ENCODE measurements at places on chromosomes 7 and 10.
A peak's percentile ranks its signal among the peaks of the same experiment; 100 is the strongest.

DNA sequence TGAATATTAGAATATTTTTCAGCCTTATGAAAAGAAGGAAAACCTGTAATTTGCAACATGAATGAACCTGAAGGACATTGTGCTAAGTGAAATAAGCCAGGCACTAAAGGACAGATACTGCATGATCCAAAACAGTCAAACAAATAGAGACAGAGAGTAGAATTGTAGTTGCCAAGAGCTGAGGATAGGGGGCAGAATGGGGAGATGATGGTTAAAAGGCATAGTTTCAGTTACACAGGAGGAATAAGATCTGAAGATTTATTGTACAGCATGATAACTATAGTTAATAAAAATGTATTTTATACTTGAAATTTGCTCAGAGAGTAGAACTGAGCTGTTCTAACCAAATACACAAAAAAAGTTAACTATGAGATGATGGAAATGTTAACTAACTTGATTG is 149.0 kb upstream of the TMEM106B start:
- DNase-seq, result no peak

DNA sequence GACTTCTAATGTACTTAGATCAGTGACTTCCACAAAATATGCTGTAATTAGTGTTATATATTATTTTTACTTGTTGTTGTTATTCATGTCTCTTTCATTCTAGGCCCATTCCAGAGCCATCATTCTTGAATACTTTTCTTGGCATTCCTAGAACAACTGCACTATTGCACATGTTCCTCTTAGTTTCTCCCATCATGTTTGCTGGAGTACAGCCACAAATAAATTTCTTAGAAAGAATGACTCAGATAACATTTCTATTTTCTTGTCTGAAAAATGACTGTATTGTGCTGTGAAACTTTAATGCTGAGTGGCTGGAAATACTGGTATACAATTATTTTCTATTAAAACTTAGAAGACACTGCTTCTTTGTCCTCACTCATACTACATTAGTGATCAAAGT is 651.0 kb upstream of the STEAP1 start:
- no peak for DNase-seq

GRCh38 chr7:137985897-137986251 is 16.0 kb downstream of the CREB3L2 start:
- no peak for DNase-seq

DNA sequence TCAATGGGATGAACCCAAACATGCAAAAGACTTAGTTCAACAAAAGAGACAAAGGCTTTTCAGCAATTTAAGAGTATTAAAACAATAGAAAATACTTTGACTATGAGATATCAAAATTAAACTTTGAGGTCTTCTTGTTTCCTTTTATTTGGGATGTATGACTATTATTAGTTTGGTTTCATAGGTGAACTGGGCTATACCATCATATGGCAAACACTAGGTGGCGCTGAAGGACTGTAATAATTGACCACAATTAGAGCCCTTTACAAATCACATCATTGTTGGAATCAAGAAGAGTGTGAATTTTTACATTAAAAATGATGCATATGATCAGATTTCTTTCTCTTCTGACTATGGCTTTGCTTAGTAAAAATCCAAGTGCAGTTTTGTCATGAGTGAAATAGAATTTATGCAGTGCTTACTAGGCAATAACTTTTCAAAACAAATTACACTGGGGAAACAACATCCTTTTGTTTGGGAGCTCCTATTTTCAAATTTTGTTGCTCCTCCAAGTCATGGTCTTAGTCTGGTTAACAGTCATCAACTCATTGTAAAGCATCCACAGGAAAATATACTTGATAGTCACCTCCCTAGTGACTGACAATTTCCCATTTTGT is 14.7 kb upstream of the NXPH1 start:
- DNase-seq, result peak; percentile 58

DNA sequence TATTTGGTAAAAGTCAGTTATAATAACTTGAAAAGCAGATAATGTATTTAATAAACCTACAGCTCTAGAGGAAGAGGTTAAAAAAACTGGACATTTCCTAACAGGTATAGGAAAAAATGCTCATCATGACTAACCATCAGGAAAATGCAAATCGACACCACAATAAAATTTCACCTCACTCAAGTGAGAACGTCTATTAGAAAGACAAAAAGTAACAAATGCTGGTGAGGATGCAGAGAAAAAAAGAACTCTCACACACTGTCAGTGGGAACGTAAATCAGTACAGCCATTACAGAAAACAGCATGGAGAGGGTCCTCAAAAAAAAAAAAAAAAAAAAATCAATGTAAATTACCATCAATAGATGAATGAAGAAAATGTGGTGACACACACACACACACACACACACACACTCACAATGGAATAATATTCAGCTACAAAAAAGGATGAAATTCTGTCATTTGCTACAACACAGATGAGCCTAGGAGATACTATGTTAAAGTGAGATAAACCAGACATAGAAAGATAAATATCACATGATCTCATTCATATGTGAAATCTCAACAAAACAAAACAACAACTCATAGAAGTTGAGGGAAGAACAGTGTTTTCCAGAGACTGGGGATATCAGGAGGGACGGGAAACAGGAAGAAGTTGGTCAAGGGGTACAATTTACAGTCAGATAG is 20.1 kb downstream of the EPC1 start:
- DNase-seq, result no peak

GRCh38 chr10:28970231-28970630 is 292.9 kb downstream of the BAMBI start:
- DNase-seq, result no peak

DNA sequence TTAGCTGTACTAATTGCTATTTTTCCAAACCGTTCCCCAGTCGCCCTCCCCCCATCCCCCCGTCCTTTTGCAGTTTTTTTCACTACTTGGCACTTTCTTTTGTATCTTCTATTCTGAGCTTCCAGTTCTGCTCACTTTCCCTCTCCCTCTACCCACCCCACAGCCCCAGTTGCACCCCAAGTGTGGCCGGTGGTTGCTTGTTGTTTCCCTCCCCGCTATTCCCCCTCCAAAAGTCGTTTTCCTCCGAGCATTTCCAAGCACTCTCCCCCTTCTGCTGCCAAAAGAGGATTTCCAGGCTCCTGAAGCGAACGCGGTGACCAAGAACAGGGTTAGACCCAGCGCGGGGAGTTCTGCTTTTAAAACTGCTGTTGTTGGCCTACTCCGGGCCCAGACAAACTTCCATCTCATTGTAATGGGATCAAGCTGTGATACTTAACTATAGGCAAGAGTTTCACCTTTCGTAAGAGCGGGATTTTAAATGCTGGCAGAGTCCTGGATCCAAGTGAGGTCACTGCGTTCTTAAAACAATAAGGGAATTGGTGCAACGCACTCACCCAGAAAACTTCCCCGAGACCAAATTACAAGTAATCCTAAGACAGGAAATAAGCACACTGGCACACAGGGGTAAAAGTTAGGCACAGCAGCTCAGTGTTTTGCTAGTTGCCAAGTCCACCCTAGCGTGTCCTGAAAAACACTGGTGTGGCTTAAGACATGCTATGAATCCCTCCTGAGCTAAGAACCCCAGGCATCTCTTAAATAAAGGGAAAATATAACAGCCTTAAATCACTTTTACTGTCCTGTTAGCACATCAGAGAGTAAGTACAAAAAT is 1.5 kb upstream of the RGS10 start:
- no peak for DNase-seq

DNA sequence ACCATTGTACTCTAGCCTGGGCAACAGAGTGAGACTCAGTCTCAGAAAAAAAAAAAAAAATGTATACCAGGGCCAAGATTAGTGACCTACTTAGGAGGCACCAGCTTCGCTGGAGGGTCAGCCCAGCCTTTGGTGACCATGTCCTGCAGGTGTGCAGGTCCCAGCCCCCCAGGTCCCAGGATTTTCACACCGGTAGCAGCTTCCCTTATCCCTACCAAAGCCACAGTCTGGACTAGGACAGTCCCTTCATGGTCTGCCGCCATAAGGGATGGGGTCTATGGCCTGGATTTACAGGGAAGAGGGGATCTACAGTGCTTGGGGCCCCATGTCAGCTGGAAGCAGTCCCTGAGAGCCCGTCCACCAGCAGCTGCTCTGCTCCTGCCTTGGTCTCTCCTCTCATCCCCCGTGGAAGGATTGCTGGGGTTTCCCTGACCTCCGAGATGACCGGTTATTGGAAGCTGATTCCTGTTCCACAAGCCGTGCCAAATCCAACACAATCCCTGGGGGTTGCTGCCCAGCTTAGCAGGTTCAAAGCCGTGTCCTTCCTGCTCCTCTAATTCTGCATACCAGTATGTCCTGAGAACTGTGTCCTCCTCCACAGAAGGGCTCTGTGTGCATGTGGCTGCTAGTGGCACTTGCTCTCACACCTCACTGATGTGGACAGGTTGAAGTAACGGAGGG is 11.0 kb upstream of the NDUFB2 start:
- no peak for DNase-seq

DNA sequence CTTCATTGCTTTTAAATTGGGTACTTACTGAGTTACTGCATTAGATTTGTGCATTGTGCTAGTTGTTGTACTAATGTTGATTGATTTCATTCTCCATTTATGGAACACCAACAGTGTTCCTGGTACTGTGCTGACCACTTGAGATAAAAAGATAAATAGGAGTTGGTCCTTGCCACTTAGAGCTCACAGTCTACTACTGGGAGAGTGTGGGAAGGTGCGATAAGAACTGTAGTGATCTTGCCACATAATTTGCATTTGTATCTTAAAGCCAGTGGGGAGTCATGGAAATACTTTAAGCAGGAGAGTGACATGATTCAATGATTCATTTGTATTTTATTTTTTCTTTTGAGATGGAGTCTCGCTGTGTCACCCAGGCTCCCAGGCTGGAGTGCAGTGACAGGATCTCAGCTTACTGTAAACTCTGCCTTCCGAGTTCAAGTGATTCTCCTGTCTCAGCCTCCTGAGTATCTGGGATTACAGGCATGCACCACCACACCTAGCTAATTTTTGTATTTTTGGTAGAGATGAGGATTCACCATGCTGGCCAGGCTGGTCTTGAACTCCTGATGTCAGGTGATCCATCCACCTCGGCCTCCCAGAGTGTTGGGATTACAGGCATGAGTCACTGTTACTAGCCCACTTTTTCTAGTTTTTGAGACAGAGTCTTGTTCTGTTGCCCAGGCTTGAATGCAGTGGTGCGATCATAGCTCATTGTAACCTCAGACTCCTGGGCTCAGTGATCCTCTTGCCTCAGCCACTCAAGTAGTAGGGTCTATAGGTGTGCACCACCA is 51.2 kb upstream of the TMEM248 start:
- no peak for DNase-seq

DNA sequence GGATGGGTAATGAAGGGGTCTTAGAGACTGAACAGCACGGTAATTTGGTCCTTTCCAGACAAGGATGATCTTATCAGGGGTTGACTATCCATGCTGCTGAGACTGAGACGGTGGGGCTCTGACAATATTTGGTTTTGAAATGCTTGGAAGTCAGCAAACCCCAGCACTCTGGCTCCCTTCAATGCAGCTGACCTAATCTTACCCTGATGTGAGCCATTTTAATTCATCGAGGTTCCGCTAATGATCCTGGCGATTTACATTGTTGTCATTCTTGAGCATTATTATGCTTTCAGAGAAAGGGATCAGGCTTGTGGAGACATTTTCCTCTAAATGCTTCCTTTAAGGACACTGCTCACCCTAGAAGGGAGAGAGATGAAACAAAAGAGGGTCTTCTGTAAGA is 114.6 kb upstream of the BMPER start:
- no peak for DNase-seq

DNA sequence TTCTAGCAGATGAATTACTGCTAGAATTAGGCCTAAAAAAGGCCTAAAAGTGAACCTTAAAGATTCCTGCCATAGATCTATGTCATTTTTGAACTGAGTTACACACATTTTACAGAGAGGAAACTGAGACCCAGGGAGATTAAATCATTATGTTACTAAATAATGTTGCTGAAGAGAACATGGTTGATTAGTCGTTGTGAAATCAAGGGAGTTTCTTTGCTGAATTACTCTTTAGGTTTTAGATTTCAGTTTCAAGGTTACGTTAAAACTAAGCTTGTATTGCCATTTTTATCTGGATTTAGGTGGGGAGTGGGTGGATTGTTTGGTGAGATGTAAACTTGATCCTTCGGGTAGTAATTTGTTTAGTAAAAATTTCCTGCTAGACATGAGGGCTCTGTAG is 21.3 kb downstream of the CDK14 start:
- DNase-seq, result no peak

DNA sequence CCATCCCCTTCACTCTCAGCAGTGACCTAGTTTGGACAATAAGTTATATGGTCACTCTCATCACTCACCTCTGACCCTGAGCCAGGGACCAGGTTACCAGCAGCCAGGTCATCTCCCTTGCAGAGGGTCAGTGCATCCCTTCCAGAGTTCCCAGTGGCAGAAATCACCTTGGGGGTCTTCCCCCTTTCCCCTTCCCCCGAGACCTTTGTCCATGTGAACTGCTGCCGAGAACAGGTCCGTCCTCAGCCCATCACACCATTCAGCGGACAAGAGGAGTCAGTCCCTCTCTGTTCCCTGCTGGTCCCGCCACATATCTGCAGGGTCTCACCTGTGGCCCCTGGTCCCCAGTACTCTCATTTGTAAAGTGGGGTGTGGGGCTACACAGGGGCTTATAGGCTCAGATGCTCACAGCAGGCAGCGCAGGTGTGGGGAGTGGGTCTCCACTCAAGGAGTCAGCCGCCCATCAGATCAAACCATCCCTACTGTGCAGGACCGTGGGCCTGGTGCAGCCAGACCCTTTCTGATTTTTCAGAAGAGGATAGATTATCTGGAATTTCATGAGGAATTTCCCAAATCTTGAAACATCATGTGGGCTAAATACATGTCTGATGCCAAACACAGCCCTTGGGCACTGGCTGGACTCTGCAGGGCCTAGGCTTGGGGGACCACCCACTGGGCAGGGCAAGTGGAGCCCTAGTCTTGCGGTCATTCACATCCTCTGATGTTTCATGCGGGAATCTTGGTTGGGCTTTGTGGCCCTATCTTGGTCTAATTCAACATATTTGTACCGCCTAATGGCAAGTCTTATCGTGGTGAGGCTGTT is 6.5 kb downstream of the DEPP1 start:
- no peak for DNase-seq

GRCh38 chr10:65950075-65950474 is 975.8 kb upstream of the LRRTM3 start:
- DNase-seq, result peak; percentile 39

DNA sequence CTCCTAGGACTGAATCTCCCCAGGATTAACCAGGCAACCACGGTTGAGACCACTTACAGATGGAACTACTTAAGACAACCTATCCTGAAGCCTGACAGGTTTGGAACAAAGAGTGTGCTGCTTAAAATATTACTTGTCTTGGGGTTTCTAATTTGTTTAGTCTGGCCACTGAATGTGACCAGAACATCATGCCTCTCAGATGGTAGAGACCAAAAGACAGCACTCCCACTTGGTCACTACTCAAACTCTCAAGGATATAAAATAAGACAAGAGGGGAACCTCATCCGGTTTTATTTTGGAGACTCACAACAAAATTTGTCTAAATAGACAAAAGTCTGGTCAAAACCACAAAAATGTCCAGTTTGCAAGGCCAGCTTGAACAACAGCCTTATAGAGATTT is 15.3 kb downstream of the MRPL32 start:
- DNase-seq, result no peak

DNA sequence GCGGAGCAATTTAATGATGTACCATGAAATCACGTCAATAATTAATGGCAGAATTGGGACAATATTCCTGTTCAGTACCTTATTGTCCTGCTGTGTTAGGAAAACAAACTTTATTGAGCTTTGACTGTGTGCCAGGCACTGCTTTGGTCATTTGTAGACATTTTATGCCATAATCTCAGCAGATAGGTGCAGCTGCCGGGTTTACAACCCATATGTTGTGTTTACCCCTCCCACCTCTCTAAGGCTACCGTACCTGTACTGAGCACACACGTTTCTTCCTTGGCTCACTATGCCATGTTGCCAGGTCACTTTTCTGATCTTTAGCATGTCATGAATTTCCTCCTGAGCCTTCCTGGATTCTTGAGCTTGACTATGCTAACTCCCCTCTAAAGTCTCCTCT is 422.2 kb downstream of the PHTF2 start:
- DNase-seq, result no peak
